ENCODE measurements at places on chromosomes 2 and 18. TPM values are rescaled to one million over a fixed set of nuclear protein-coding genes. Genes with fewer than 3 reads are reported as not detected.

GRCh38 chr18:62384068-62384467 lies 59.0 kb downstream of the TNFRSF11A start:
- no peak for DNase-seq

DNA sequence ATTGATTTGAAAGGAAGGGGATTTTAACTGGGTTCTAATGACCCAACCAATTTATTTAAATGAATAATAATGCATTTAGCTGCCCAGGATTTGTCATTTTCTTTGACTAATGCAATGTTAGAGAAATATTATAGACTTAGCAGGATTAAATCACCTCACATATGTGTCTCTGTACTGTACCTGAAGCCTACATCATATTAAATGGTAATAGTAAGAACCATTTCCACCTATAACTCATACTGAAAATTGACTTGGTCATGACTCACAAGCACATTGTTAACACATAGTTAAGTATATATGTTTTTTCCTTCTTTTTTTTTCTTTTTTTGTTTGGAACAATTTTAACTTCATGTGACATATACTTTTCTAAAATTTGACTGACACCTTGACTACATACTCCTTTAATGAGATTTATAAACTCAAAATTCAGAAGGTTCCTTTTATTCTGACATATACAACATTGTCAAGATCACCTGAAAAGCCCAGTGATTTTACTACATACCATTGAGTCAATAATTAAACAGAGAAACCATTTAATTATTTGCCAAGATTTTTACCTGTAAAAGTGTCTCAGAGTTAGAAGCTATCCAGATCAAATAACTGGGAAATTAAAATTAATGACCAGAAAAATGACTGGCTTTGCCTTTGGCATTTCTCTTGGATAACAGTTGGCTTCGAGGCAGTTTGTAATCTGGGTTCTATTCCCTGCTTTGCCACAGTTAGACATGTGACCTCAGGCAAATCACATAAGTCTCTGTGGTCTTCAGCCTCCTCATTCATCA lies 58.8 kb upstream of the CDC42EP3 start:
- DNase-seq, result no peak

DNA sequence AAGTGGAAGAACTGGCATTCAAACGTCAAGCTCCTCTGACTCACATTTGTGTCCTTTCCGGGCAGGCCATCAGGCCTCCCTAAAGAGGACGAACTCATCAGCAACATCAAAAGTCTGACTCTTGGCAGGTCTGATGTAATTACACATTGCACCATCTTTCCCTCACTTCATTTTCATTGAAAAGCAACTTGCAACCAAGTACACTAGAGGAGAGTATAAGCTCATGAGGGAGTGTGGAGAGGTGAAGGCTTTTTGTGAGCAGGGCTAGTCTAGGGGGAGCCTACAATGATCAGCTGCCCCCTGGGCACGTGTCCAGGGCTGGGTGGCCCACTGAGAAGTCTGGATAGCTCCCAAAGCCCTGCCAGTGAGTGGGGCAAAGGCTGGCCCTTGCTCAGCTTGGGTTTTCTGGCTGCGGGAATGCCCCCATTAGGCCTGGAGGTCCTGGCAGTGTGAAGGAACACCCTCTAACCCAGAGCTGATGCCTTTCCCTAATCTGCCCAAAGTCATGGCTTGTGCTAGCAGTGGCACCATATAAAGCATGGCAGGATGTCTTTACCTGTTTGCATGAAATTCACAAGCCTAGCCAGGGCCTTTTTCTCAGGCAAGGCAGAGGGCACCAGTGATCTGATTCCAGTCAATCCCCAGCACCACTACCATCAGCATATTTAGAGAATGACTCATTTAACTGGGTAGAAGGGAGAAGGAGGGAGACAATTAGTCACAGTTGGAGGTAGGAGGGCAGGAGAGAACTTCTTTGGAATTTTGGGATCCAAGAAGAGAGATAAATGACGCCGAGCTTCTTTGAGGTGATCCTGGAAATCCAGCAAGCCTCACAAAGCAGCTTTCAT lies 8.5 kb upstream of the DAW1 start:
- peak; percentile 64 for DNase-seq

DNA sequence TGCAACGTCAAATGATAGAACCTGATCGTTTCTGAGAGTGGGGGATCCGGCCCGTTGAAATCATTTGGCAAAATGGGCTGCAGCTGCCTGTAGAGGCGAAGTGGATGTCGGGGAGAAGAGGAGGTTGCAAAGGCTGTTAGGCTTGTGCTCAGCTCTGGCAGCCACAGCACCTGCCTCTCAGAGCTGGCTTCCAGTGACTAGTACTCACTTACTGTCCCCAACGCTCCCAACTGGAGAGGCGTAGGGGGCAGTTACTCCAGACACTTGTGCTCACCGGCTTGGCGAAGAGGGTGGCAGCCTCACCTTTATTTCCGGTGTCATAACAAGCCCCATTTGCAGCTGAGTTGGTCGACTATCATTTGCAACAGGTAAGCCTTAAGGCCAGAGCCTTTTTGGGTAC lies 37.9 kb downstream of the NCK2 start:
- no peak for DNase-seq

GRCh38 chr2:29528371-29528770 lies 393.0 kb downstream of the ALK start:
- DNase-seq, result no peak

GRCh38 chr2:152646775-152647174 lies 70.5 kb downstream of the PRPF40A start:
- peak; percentile 52 for DNase-seq

DNA sequence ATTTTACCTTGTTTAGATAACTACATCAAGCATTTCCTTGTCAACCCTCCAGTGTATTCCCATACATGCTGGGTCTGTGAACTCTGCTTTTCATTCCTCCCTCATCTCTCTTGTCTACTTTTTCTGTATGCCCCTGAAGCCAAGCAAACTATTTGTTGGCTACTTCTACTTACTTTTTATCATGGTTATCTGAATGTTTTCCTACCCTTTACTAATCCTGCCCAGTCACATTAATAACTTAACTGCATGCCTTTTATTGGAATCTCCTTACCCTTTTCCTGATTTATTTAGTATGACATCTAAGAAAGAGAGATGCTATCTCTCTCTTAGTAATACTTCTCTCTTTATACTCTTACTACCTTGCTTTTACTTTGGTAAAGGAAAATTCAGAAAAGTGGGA lies 17.0 kb downstream of the DCAF17 start:
- no peak for DNase-seq

COMMD1 gene
- 40.3 TPM for total RNA-seq

- no peak for DNase-seq
Measured at GRCh38 chr2:71850306-71850801, 297.3 kb downstream of the CYP26B1 start.

- DNase-seq, result no peak
Measured at GRCh38 chr2:152622219-152622618, 95.0 kb downstream of the PRPF40A start.

GPR17 gene
- not detected for total RNA-seq

GRCh38 chr18:7750095-7750663 lies 183.1 kb downstream of the PTPRM start:
- no peak for DNase-seq

GRCh38 chr18:40048253-40048652 lies 1906.8 kb upstream of the PIK3C3 start:
- no peak for DNase-seq

ARHGAP15 gene
- total RNA-seq, result 0.41 TPM
